ENCODE measurements at places on chromosomes 7 and 10.

DNA sequence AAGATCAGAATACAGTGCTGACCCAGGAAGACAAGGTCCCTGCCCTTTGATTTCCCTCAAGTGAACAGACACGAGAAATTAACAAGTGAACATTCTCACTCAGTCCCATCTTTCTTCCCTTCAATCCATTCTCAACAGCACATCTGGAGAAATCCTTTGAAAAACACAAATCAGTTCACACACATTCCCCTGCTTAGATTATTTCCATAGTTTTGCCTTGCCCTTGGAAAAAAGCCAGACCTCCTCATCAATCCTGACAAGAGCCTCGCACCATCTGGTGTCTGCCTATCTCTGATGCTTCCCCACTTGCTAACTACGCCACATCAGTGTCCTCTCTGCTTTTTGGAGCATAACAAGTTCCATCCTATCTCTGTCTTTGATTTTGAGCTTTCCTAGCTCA lies 94.4 kb upstream of the KIAA1217 start:
- no peak for DNase-seq

GRCh38 chr7:1100834-1101562 lies 13.1 kb downstream of the GPER1 start:
- DNase-seq: no peak

DNA sequence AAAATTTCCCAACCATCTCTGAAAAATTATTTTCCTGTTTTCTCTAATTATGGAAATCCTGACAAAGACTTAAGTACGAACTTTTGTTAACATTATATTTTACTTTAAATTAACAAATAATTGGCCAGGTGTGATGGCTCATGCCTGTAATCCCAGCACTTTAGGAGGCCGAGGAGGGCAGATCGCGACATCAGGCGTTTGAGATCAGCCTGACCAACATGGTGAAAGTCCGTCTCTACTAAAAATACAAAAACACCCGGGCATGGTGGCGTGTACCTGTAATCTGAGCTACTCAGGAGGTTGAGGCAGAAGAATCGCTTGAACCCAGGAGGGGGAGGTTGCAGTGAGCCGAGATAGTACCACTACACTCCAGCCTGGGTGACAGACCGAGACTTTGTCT lies 32.2 kb downstream of the DGKB start:
- no peak for DNase-seq

DNA sequence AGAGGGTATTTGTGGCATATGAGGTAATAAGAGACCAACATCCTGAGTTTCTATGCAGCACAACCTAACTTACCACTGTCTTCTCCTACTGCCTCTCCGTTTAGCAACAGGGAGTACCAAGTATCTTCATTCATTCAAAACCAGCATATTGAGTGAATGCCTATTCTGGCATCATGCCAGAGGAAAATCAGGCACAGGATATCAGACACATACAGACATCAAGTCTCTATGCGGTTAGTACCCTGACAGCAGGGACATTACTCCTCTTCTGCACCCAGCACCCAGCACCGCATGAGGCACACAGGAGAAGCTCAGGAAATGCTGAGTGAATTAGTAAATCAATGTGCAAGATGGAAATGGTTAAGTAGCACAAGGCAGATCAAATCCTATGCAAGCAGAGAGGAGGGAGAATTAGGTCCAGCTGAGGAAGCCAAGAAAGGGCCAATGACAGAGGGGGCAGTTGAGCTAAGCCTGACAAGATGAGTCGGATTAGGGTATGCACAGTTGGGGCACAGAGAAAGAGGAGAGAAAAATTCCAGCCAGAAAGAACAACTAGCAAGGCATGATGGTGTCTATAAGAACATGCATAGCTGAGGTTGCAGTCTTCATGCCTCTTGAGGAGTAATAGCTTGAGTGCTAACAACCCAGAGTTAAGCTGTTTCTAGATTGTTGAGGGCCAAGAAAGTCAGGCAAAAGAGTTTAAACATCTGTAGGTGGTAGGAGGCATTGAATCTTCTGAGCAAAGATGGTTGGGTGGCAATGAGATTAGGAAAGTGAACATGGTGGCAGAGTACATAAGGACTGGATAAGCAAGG lies 146.0 kb downstream of the PLXNA4 start:
- DNase-seq: no peak

DNA sequence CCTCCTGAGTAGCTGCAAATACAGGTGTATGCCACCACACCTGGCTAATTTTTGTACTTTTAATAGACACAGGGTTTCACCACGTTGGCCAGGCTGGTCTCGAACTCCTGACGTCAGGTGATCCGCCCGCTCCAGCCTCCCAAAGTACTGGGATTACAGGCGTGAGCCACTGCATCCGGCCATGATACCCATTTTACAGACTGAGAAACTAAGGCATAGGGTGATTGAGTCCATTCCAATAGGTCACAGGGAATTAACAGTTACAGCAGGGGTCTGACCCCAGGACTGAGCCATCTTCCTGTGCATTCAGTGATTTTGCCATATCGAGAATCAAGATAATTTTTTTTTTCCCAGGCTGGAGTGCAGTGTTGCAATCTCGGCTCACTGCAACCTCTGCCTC lies 12.3 kb upstream of the CTBP2 start:
- DNase-seq: no peak

GRCh38 chr10:97503406-97503805 lies 4.7 kb downstream of the UBTD1 start:
- DNase-seq: no peak

DNA sequence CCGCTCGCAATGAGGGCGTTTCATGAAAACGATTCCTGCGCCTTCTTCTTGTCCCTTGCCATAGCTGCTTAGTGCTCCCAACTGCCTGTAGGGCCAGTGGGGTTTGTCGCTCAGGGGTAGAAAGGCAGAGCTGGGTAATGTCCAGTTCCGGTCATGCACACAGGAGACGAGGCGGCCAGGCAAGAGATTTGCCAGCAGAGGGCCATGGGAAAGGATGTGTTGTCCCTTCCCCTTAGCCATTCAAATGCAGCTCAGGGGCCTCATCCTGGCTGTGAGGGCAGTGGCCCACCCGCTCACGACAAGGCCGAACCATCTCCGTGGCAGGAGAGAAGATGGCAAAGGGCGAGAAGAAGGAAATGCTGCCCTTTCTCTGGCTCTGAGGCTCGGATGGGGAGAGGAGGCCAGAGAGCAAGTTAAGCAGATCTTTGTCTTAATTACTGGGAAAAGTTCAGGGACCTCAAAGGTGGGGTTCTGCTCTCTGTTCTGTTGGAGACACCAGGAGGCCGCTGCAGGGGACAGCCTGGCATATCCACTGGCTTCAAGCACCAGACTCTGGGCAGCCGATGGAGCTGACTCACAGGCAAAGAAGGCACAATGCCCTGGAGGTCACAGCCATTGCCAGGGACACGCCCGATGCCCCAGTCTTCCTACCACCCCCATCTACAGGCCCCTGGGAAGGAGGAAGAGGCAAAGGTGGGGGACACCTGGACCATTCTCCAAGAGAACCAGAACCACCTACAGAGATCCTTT lies 534.8 kb upstream of the MGMT start:
- DNase-seq: no peak

DNA sequence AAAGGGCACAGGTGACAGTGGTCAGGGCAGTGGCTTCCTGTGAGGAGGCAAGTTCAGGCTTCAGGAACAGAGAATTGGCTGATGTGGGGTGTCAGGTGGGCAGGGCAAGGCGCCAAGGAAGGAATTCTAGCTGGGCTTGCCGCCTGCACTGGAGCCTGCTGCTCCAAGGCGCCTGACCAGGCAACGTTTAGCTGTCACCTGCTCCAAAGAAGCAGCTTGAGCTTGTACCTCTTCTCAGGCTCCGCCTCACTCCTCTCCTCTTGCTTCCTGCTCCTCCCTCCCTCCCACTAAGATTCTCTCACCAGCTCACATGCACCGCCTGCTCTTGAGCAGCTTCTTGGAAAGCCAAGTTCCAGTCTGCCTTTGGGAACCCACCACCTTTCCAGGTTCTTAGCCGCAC lies 187.4 kb upstream of the GRB10 start:
- DNase-seq: no peak

All from T-helper 1 cell (primary cell).